ENCODE measurements at places on chromosomes 11 and 22.

- DNase-seq, result no peak
Observed at GRCh38 chr11:123829745-123830144, 23.6 kb upstream of the OR6M1 start.

DNA sequence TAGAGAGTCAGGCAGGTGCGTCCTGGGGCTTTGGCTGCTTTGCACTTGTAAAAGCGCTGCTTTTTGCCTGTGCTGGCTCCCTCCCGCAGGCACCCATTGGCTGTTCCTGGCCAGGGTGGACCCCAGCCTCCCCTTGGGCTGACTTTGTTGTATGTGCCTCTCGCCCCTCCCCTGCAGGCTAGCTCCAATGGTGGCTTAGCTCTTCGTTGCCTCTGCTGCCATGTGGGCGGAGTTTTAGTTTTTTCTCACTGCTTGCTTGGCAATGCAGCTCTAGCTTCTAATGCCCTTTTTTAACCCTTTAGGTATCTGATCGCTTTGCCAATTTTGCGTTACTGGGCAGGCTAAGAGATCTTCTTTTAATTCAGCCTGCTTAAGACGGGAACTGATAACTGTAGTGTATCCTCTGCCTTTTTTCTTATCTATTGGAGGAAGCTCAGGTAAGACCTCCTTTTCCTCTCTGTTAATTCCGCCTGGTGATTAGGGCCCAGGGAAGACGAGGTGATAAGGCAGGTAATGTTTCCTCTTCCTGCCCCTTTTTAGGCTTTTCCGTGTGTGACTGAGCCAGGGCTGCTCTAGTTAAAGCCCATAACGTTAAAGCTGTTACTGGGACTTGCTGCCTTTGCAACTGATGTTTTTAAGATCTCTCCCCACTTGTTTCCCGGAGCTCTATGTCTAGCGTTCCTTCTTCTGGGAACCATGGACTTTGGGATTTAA, 11.7 kb upstream of the GLYATL1 start:
- peak; percentile 18 for DNase-seq

DNA sequence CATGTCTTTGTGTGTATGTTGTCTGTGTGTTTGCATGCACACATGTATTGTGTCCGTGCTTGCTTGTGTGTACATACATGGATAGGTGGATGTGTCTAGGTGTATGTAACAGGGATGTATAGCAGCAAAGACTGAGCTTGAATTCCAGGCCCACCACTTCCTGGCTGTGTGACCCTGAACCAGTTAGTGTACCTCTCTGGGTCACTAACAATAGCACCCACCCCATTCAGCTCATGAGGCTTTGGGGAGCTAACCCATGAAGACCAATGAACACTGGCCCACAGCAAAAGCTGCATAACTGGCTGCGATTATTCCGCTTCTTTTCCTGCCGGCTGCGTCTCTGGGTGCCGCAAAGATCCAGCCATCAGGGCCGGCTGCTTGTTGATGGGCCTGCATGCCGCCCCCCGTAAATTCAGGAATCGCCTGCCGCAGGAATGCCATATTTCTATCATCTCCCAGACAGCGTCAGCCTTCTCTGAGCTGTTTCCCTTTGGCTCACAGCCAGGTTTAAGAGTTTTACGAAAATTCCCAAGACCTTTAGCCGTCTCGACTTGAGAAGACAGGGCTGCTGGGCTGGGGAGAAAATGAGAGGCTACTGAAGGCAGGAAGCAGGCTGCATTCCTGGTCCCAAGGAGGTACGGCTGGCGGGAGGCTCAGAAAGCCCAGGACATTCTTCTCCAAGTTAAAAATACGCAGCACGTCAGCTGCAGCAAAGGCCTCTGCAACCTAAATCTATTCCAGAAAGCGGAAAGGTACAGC, 224.6 kb downstream of the MN1 start:
- DNase-seq, result peak; percentile 80

- no peak for DNase-seq
Observed at GRCh38 chr11:133619397-133619796, 87.1 kb upstream of the OPCML start.

GRCh38 chr22:40020956-40021355, 26.2 kb downstream of the FAM83F start:
- DNase-seq, result no peak

- peak; percentile 79 for DNase-seq
Observed at GRCh38 chr11:42161886-42162285, 702.4 kb upstream of the LRRC4C start.

DNA sequence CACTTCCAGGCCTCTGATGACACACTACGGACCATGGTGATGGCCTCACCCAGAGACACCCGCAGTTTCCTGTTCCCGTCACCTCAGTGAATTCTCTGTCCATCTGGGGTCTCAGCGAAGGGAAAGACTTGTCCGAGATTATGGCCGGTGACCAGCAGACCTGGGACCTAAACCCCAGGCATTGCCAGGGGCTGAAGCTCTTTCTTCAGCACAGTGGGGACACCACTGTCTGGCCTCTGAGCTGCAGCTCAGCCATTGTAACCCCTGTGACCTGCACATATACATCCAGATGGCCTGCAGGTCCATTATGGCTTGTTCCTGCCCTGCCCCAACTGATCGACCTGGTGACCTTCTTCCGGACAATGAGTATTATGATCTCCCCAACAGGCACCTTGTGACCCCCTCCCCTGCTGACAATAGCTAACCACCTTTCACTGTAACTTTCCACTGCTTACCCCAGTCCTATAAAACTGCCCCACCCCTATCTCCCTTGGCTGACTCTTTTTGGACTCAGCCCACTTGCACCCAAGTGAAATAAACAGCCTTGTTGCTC, 22.3 kb downstream of the CBX7 start:
- DNase-seq, result no peak

DNA sequence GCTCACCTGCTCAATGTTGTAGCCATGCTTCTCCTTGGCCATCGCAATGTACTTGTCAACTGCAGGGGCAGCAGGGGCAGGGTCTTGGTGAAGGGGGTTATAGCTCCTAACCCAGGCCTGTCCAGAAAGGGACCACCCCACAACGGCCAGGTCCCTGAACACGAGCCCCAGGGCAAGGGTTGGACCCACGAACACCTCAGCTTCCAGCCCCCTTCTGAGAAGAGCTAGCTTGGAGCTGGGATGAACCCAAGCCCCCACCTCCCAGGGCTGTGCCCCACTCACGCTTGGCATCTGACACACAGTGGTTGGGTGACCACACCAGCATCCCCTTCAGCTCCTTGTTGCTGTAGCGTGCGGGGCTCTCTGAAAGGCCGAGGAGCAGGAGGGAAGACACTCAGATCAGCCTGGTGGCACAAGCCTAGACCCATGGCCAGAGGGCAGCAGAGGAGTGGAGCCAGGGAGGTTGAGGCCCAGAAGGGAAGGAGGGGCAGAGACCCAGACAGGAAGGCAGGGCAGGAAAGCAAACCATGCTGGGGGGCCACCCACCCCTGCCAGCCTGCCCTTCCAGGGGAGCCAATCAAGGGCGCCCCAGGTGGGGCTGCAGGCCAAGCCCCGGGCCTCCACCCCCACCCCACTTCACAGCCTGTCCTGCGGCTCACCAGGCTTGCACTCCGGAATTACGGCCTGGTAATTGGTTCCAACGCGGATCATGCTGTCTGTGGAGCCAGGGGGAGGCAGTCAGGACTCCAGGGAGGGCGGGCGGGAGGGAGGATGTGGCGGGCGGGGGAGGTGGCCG, 1.9 kb downstream of the RCOR2 start:
- no peak for DNase-seq

- no peak for DNase-seq
Observed at GRCh38 chr11:128965485-128965884, 22.8 kb upstream of the TP53AIP1 start.

- no peak for DNase-seq
Observed at GRCh38 chr11:111095327-111095726, 150.2 kb upstream of the POU2AF2 start.

DNA sequence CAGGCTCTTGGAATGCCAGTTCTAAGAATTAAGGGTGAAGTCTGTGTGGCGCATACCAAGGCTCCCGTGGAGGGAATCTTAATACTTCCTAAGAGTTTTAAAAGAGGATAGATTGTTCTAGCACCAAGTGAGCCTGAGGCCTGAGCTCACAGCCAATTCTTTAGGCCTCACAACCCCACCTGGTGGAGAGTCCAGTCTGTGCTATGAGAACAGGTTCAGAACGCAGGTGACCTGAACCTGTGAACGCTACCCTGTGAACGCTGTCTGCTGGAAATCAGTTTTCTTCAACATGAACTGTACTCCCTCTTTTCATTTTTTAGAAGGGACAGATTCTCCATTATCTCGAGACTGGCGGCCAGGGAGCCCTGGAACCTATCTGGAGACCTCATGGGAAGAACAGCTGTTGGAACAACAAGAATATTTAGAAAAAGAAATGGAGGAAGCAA, 43.2 kb upstream of the DLAT start:
- DNase-seq, result peak; percentile 40

DNA sequence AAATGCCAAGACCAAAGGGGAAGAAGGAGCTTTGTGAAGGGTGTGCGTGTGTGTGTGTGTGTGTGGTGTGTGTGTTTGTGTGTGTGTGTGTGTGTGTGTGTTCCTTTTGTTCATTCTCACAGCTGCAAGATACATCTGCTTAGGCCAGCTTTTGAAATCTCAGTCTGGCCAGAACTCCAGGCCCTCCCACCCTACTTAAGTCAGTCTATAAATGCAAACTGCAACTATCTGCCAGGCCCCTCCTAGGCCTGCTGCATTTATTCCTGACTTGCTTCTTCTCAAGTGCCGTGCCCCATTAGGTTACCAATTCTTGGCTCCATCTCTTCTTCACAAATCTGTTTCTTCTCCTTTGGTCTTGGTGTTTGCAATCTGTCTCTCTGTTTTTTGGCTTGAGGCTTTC, 21.6 kb upstream of the RIC3 start:
- no peak for DNase-seq

DNA sequence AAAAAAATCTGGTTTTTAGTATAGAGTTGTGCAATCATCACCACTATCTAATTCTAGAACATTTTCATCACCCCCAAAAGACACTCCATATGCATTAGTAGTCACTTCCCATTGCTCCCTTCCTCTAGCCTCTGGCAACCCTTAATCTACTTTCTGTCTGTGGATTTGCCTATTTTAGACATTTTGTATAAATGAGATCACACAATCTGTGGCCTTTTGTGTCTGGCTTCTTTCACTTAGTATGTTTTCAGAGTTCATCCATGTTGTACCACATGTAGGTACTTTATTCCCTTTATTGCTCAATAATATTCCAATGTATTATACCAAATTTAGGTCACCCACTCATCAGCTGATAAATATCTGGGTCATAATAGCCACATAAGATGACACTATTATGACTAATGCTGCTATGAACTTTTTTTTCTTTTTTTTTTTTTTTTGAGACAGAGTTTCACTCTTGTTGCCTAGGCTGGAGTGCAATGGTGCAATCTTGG, 67.5 kb upstream of the SCUBE2 start:
- peak; percentile 70 for DNase-seq

DNA sequence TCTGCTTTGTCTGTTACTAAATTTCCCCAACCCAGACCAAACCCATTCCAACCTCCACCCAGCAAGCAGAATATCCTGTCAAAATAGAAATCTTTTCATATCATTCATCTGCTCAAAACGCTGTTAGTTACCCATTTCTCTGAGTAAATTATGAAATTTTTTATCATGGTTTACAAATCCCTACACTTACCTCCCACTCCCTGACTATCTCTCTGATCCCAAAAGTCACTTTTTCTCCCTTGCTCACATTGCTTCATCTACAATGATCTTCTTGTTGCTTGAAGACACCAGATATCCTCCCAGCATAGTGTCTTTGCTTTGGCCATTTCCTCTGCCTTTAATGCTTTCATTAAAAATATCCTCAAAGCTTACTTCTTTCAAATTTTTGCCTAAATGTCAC, 195.5 kb upstream of the CTSC start:
- DNase-seq, result no peak

GRCh38 chr11:129691142-129691541, 124.5 kb upstream of the TMEM45B start:
- no peak for DNase-seq

- DNase-seq, result peak; percentile 16
Observed at GRCh38 chr11:5593146-5593545, 3.3 kb upstream of the TRIM6 start.

GRCh38 chr22:23184764-23185113, 4.4 kb downstream of the BCR start:
- DNase-seq, result no peak

- DNase-seq, result peak; percentile 44
Observed at GRCh38 chr11:12083380-12083779, 27.0 kb upstream of the MICAL2 start.

DNA sequence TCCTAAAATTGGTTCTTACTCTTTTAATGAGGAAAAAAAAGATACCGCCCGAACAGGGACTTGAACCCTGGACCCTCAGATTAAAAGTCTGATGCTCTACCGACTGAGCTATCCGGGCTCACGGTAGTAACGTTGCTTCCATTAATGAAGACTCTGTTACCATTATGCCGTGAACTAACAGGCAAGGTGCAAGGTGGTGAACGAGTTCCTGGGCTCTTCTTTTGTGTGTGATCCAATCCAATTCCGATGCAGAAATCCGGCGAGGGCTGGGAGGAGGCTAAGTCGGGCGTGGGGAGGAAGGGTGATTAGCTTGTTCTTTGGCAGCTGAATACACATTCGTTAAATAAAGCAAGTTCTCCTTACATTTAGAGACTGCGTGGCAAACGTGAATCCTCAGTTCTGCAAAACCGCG, 49.0 kb downstream of the OR4D9 start:
- peak; percentile 69 for DNase-seq

- peak; percentile 43 for DNase-seq
Observed at GRCh38 chr22:44133161-44133560, 47.6 kb upstream of the PARVG start.

- DNase-seq, result peak; percentile 91
Observed at GRCh38 chr11:7020183-7020917, at the start of the genes NLRP14 and ZNF214. Gene NLRP14 (plus strand): TSS chr11:7020479. CDS start chr11:7038587, 18,108 bp downstream. Gene ZNF214 (minus strand): TSS chr11:7020346. CDS start chr11:7002835, 17,511 bp downstream.

- DNase-seq, result no peak
Observed at GRCh38 chr11:114395736-114396135, 4.6 kb downstream of the C11orf71 start.

- DNase-seq, result no peak
Observed at GRCh38 chr11:119441898-119442243, 18.9 kb upstream of the THY1 start.

DNA sequence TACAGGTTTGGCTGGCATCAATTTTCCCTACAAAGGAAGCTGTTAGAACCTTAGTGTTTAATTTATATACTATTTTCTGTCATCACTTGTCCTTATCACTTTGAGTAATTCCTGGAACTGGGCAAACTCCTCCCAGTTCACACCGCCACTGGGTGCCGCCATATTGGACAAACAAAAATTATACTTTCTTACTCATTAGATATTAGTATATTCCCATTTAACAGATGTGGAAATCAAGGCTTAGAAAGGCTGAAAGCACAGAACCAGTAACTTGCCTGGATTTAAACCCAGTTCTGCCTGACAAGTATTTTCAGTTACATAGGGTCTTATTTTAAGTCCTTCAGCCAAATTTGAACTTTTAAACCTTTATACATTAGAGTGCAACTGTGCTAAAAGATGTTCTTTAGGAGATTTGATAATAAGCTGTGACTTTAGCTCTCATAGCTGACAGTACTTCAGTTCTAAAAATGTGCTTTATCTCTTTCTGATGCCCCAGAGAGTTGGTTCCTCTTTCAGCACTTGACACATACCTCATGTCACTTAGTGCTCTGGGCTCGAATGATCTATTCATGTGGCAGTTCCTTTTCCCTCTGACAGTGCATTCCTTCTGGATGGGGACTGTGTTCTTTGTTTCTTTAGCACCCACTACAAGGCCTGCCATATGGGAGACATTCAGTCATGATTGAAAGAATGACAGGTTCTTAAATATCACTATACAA, 25.4 kb downstream of the COA4 start:
- DNase-seq, result no peak

- DNase-seq, result peak; percentile 46
Observed at GRCh38 chr11:72735495-72736027, 16.6 kb downstream of the ARAP1 start.

GRCh38 chr11:123678246-123678645, 23.8 kb upstream of the SCN3B start:
- no peak for DNase-seq

Data from fibroblast of skin of back (primary cell).